Astrocyte (in vitro differentiated cells and primary cell): ENCODE measurements at places on chromosomes 5 and 9. TPM values are rescaled to one million over a fixed set of nuclear protein-coding genes. Genes with fewer than 3 reads are reported as not detected.

NMUR2 gene
- not detected in 2 replicates for total RNA-seq

GRCh38 chr5:44001675-44002380 is 387.4 kb downstream of the FGF10 start:
- no peak for DNase-seq

DAPK1 gene
- total RNA-seq, result 31.1 and 35.1 TPM in 2 replicates

GRCh38 chr5:9523090-9523823 is 22.6 kb downstream of the SEMA5A start:
- DNase-seq, result peak; percentile 44

DNA sequence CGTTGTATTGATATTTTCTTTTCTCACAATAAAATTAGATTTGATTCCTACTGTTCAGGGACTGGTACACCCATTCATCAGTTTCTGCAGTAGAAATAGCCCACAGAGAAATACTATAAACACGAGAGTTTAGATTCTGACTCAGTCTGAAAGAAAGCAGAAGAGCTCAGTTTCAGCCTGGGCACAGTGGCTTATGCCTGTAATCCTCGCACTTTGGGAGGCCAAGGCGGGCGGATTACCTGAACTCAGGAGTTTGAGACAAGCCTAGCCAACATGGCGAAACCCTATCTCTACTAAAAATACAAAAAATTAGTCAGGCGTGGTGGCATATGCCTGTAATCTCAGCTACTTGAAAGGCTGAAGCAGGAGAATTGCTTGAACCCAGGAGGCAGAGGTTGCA is 8.6 kb downstream of the ITK start:
- no peak for DNase-seq

DNA sequence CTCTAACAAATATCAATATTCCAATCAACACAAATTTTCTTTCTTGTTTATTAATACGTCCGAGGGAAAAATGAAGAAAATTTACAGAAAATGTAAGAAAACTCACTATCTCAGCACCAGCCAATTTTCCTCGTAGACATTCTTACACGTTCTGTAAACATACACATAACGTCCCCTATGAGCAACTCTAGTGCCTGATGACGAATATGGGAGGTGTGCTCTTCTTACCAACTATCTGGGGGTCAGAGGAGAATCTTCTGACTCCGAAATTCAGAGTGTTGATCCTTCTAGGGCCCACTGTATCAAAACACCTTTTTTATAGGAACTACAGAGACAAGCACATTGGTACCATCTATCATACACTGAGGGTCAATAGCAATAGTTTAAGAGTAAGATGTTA is 198.7 kb downstream of the GAPVD1 start:
- peak; percentile 34 for DNase-seq

TMC1 gene
- total RNA-seq, result 0.10 TPM in 1 of 2 replicates, not detected in the other

DNA sequence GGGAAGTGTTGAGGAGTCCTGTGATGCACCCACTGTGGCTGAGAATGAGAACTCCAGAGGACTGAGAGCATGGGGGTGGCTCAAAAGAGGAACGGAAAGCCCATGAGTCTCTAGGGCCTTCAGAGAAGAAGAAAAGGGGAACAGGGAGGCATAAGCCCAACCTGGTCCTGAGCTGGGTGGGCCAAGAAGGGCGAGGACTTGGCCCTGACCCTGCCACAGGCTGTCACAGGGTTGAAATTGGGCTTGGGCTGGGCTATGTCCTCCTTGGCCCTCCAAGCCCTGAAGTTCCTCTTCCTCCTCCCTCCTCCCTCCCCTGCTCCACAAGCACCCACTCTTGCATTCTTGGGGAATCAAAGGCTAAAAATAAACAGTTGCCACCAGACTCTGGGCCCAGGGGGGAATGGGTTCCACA is 49.3 kb upstream of the PPARGC1B start:
- DNase-seq, result no peak

- no peak for DNase-seq
Measured at GRCh38 chr5:116225281-116225922, 140.6 kb downstream of the COMMD10 start.

GRCh38 chr5:93078082-93079038 is 502.7 kb downstream of the NR2F1-AS1 start:
- DNase-seq, result peak; percentile 98

DNA sequence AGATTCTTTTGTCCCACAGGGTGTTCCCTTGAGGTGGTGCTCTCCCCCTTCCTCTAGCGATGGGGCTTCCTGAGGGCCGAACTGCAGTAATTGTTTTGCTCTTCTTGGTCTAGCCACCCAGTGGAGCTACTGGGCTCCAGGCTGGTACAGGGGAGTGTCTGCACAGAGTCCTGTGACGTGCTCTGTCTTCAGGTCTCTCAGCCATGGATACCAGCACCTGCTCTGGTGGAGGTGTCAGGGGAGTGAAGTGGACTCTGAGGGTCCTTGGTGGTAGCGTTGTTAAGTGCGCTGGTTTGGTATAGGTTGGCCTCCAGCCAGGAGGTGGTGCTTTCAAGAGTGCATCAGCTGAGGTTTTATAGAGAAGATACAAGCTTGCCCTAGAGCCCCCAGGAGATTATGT is 20.4 kb upstream of the CEP72 start:
- DNase-seq, result no peak

DNA sequence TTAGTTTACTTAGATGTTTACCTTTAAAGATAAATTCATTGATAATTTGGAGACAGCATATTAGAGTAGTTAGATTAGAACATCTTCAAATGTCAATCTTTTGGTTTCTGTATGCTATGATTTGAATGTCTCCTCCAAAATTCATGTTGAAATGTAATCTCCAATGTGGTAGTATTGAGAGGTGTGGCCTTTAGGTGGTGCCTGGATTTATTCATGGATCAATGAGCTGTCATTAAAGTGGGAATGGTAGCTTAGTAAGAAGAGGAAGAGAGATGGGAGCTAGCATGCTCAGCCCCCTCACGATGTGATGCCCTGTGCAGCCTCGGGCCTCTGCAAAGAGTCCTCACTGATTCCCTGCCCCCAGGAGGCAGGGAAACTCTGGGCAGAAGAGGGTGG is 133.6 kb upstream of the TUT7 start:
- no peak for DNase-seq

GRCh38 chr5:15373151-15373550 is 126.8 kb upstream of the FBXL7 start:
- DNase-seq, result peak; percentile 2

PPP3R2 gene
- total RNA-seq, result not detected in 2 replicates

DNA sequence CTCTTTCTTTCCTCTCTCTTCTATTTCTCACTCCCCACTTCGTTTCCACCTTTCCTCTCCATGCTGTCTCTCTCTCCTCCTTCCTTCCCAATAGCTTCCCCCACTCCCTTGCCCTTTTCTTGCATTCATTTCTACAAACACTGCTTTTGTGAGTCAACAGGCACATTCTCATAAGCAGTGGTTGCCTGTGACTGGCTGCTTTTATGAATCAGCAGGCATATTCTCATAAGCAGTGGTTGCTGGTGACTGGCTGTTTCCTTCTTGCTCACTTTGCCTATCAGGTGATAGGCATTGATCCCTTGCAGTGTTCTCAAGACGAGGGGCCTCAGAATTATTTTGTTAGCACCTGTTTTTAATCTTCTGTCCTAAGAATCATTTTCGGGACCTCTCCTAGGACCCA is 116.1 kb upstream of the ACTBL2 start:
- DNase-seq, result peak; percentile 86

DNA sequence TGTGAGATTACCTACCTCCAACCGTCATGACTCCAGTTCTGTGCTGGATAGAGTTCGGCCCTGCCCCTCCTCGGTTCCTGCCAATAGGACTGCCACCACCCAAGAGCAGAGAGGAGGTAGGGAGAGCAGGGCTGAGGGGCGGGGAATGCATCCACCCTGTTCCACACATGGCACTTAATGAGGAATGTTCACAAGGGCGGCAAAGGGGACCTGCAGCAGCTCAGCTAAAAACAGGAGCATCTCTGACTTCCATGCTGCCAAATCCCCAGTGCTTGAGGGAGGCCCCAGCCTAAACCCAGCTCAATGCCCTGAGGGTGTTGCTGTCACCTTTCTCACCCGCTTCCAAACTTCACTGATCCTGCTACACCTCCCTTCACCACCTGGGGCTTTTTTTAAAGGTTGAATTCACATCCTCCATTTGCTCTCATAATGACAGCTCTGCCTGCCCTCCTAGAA is 7.8 kb upstream of the DELE1 start:
- DNase-seq, result no peak

STX17 gene
- 24.9 and 28.3 TPM in 2 replicates for total RNA-seq

DNA sequence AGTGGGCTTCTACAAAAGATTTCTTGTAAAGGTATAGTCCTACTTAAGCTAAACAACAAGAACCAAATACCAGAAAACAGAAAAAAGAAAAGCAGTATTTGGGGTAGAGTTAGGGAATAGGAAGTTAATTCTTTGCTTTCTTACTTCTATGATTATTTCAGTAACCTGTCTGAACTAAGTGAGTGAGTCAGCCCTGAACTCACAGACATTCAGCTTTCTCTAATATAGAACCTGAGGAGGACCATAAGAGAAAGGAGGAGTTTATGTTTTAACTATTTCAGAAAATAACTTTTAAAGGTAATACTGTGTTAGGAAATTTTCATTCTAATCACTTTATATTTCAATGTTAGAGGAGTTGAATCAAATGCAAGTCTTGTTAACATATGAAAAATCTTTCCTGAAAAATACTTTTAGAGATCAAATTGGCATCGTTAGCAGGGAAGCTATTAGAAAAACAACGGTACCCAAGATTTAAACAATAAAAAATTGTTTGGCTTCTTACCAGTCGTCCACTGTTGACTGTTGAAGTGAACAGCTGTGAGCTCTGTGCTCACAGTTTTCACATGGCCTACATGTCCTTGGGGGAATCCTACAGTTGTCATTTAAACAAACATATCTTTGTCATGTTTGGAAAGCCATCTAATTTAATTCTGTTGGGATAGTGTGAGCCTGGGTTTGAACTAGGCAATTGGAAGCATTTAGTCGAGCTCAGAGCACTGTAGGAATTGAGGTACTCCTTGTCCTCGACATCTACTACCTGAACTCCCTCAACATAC is 19.9 kb upstream of the ZFAND5 start:
- no peak for DNase-seq

DNA sequence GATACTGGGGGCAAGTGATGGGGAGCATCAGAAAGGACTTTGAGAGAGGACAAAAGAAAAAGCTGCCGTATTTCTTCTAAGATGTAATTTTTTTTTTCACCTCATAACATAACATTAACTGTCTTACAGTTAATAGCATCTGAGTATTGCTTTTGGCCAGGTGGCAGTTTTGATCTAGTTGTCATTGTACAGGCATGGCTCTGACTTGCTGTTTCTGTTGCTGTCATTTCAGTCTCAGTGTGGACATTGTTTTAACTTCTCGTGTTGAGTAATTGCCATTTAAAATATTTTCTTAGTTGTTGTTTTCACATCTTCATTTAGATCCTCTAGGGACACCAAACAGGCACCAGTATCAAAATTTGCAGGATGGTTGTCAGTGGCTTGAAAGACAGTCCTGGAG is 12.4 kb downstream of the SMAD5 start:
- DNase-seq, result no peak

DNA sequence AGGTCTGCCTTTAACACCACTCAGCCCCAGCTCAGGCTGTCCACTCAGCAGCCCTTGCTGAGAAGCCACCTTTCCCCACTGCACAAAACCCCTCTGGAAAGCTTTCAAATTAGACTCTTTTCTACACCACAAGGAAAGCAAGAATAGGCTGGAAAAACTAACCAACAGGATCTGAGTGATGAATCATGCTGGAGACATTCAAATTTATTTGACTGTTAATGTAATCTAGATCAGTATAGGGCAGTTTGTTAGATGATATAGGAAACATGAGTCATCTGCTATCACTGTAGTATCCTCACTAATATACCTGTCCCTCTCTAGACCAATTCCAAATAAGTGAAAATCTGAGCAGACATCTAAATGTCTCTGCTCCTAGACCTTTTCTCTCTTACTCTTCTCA is 127.8 kb upstream of the PAM start:
- DNase-seq, result peak; percentile 69

TMEFF1 gene
- 10.3 and 14.8 TPM in 2 replicates for total RNA-seq

PDE8B gene
- total RNA-seq, result 0.18 and 0.22 TPM in 2 replicates

GNAQ gene
- 65.7 and 74.9 TPM in 2 replicates for total RNA-seq

- no peak for DNase-seq
Measured at GRCh38 chr5:57836921-57837320, 354.3 kb upstream of the ACTBL2 start.

- peak; percentile 70 for DNase-seq
Measured at GRCh38 chr9:80030801-80031200, 459.0 kb downstream of the TLE4 start.

GRCh38 chr5:100779669-100780375 is 123.3 kb downstream of the ST8SIA4 start:
- DNase-seq, result no peak

RMRP gene
- total RNA-seq, result 13,402 and 14,410 TPM in 2 replicates

DNA sequence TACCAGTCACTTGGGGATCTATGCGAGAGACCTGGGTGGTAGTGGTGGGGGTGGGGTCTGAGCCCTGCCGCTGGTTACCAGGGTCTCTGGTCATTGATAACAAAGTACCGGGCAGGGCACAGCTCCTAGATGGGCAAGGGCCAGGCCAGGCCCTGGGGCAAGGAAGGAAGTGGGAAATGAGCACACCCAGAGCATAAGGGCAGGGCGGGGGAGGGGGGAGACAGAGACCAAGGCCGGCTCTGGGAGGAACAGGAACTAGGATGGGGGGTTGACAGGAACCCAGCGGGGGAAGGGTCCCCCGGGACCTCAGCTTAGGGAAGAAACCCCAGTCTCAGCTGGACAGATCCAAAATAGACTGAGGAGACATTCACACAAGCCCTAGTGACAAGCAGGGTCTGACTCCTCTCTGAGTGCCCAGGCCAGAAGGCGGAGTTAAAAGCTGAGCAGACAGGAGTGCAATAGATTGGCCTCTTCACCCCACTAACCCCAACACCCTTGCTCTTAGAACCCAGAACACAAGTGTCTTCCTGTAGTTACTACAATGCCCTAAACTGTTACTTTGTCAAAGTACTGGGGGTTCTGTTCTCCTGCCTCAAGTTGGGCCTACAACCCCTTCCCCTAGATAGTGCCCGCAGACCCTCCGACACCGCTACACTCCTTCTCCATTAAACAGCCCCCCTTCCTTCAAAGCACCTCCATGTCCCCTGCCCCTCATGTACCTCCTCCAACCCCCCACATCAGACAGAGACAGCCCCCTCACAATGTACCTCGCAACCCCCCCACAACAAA is 628 bp downstream of the ATOSB start:
- peak; percentile 10 for DNase-seq

PCDHB6 gene
- 0.50 and 0.70 TPM in 2 replicates for total RNA-seq

RACK1 gene
- total RNA-seq, result 1,553 and 1,656 TPM in 2 replicates

- peak; percentile 75 for DNase-seq
Measured at GRCh38 chr5:89043676-89044075, 160.7 kb upstream of the MEF2C start.

GRCh38 chr9:74555565-74555964 is 58.4 kb downstream of the RORB start:
- DNase-seq, result no peak

DNA sequence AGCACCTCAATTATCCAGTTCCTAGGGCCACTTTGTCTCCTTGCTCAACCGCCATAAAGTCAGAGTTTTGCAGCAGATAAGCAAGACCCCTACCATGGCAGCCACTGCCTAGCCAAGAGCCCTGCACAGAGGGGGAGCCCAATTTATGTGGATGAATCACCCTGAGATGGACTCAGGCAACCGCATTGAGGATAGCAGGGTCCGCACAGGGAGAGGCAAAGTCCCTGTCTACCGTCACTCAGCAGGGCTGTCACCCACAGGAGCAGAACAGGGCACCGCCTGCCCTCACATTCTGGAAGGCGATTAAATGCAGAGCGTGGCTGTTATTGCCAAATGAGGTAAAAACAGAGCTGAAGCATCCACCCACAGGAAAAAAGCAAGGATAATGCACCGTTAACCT is 1.7 kb downstream of the FBP2 start:
- DNase-seq, result no peak
